ENCODE measurements at places on chromosomes 16 and 17.
A peak's percentile ranks its signal among the peaks of the same experiment; 100 is the strongest.

DNA sequence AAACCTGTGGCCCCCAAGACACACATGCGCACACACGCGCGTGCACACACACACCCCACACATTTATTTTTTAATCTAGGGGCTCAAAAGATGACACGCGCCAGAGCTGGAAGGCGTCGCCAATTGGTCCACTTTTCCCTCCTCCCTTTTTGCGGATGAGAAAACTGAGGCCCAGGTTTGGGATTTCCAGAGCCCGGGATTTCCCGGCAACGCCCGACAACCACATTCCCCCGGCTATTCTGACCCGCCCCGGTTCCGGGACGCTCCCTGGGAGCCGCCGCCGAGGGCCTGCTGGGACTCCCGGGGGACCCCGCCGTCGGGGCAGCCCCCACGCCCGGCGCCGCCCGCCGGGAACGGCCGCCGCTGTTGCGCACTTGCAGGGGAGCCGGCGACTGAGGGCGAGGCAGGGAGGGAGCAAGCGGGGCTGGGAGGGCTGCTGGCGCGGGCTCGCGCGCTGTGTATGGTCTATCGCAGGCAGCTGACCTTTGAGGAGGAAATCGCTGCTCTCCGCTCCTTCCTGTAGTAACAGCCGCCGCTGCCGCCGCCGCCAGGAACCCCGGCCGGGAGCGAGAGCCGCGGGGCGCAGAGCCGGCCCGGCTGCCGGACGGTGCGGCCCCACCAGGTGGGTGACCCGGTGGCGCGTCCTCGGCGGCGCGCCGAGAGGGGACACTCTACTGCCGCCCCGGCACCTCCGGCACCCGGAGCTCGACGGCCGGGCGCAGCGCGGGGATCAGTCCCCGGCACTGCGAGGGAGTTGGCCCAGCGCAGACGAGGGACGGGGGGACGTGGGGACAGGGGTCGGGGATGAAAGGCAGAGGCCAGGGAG lies at the start of gene STAT5A:
TSS of gene STAT5A (plus strand) at position 522 of the 826 bp plus-strand sequence. CDS start 914 bp downstream, outside the sequence.
- DNase-seq = peak; percentile 91

DNA sequence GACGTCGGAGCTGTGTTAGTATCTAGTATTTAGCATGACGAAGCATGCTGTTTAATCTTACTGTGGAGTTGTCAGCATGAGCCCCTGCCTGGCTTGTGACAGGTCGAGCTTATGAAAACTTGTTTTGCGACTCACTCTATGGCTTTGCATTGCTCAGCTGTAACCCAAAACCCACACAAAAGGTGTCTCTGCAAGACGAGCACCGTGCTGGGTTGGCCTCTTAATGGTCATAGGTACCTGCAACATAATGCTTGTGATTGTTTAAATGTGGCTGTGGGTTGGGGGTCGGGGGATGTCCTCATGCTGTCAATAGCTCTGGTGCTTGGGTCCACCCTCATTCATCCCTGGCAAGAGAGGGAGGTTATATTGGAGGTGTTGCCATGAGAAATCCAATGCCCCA lies 5.4 kb downstream of the NTN1 start:
- DNase-seq = no peak

- DNase-seq = no peak
These were observed 4.3 kb downstream of the TRAF4 start for GRCh38 chr17:28747801-28748750.

DNA sequence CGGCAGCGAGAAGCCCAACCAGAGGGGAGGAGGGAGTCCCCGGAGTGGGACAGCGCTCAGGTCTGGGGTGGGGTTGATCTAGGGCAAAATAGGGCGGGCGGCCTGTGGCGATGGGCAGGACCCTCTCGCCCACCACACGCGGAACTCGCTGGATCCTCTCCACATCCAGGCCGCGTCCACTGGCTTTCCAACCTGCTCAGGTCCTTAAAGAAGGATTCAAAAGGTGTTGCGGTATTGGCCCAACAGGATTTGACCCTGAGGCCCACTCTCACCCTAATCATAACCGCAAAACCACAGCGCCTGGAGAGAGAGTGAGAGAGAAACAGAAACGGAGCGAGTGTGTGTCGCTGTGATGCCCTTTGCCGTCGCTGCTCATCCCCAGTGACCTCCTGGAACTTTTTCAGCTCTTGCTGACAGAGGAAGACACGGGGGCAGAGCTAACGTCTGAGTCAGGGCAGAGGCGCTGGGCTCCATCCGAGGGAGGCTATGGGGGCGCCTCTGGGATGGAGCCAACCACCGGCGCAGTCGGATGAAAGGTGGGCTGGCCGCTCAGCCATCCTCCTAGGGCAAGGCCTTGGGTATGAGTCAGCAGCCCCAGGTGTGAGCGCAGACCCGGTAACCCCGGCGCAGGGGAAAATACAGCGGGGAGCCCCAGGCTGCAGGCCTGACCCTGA lies 16.7 kb upstream of the OR1F1 start:
- DNase-seq = no peak

DNA sequence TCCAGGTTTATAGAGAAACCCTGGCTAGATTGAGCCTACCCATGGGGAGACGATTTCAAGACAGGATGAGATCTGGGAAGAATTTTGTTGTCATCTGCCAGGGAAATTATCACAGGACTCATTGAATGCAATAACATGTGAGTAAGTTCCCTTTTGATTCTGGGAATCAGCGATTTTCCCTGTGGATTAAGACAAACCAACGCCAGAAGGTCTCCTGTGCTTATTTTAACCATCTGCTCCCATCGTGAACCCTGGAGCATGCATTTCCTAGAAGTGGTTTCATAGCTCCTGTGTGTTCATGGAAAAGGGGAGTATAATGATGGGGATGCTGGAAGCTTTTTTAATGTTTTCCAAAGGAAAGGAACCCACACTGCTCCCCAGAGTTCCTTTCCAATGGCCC lies 21.0 kb upstream of the ARHGAP44 start:
- DNase-seq = no peak

GRCh38 chr17:10193632-10194031 lies 4.8 kb downstream of the GAS7 start:
- no peak for DNase-seq

DNA sequence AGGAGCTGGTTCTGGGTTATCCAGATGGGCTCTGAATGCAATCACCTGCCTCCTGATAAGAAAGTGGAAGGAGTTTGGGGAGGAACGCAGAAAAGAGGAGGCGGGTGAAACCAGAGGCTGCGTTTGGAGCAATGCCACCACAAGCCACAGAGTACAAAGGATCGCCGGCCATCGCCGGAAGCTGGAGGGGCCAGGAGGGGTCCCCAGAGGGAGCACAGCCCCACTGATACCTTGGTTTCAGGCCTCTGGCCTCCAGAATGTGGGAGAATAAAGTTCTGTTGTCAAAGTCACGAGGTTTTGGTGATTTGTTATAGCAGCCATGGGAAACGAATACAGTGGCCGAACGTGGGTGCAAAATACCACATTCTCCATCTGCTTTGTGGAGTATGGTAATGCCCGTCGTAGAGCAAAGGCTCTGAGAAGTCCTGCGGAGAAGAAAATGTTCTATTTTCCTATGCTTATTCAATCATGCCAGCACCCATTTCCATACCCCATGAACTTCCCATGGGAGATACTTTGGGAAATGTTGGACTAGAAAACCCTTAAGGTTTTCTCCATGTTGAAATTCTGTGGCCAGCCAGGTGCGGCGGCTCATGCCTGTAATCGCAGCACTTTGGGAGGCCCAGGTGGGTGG lies 51.4 kb downstream of the ZDHHC7 start:
- no peak for DNase-seq

- DNase-seq = no peak
These were observed 28.8 kb upstream of the RMI2 start for GRCh38 chr16:11316331-11317015.

GRCh38 chr16:2856061-2856670 lies 1.8 kb downstream of the PRSS22 start:
- no peak for DNase-seq

DNA sequence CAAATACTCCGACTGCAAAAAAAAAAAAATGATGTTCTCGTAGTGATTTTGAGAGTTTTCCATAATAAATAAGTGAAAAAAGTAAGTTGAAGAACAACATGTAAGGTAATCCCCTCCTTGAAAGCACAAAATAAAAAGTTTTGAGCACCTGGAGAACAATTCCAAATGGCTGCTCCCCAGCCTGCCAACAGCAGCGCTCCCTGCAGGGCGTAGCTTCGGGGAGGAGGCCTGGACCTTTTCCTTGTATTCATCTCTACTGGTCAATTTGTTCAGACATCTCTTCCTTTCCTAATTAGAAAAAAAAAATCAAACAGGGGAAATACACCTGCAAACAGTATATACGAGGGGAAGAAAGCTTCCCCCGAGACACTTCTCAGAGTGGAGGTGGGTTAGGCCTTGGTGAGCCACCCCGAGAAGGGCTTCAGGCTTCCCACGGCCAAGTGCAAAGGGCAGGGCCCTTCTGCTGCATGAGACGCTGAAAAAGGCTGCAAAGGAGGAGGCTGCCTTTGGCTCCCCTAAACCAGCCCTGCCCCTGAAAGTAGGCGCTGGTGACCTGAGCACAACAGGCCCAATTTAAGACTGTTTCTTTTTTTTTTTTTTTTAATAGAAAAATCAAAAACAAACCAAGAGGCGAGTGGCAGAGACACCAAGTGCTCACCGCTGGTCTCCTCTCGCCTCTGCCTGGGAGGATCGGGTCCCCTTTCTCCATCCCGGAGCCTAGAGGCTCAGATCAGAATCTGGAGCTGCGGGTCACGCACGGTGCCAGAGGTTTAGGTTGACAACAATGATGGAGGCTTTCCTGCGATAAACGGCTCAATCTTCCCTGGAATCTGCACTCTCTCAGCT lies 193.1 kb upstream of the FOXF1 start:
- no peak for DNase-seq

DNA sequence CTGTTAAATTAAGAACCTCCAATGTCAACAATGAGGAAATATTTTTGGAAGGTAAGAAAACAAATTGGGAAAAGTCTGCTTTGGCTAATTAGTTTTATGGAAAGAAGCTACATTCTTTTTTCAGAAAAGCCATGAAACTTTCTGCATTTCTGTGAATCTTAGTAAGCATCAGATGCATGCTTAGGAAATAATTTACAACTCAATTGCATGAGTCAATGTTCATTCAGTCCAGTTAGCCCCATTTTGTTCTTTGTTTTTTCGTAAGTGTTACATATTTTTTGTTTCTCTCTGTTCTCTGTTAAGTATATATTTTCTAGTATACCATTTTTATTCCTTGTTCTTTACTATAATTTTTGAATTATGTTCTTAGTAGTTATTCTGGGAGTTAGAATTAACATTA lies 195.2 kb upstream of the KIF2B start:
- DNase-seq = peak; percentile 69

DNA sequence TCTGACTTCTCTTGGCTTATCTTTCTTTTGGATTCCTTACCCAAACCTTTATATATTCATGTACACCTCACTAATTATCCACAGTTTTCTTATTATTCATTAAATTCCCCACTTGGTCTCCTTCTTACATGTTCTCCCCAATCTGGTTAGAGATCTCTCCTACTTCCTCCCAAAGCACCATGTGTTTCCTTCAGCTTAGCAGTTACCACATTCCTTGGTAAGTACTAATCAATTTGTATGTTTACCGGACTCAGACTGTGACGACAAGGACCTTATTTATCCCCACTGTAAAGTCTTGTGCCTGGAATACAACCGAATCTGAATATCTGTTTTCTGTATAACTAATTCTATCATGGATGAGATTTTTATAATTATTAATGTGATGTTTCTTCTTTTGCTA lies 389.5 kb downstream of the KCNJ2 start:
- peak; percentile 62 for DNase-seq

GRCh38 chr17:74779501-74779900 lies 3.4 kb upstream of the NAT9 start:
- no peak for DNase-seq

- DNase-seq = peak; percentile 63
These were observed 1.3 kb upstream of the PCGF2 start for GRCh38 chr17:38749223-38750043.

DNA sequence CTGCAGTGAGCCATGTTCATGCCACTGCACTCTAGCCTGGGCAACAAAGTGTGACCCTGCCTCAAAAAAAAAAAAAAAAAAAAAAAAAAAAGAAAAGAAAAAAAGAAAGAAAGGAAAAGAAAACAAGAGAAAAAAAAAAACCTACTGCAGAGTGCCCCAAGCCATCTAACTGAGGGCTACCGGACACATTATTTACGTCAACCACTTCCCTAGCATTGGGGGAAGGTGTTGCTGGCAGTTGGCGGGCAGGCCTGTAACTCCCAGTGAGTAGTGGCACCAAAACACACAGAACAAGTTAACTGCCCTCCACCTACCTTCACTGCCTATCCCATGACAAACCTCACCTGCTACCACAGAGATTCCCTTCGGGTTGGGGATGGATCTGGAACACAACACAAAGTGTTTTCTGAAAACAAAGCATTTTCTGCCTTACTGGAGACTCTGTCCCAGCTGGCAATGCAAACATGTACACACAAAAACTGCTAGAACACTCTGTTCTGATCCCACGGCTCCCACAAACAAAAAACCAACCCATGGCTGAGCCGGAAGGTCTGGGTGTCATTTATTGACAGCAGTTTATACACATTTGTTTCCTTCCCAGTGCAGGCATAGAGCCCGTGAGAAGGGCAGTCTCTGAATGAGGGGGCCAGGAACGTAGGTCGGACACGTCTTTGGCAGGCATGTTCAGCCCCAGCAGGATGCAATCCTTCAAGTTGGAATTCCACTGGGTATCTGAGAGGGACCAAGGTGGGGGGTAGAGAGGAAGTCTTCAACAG lies 11.0 kb downstream of the PHB1 start:
- DNase-seq = no peak

DNA sequence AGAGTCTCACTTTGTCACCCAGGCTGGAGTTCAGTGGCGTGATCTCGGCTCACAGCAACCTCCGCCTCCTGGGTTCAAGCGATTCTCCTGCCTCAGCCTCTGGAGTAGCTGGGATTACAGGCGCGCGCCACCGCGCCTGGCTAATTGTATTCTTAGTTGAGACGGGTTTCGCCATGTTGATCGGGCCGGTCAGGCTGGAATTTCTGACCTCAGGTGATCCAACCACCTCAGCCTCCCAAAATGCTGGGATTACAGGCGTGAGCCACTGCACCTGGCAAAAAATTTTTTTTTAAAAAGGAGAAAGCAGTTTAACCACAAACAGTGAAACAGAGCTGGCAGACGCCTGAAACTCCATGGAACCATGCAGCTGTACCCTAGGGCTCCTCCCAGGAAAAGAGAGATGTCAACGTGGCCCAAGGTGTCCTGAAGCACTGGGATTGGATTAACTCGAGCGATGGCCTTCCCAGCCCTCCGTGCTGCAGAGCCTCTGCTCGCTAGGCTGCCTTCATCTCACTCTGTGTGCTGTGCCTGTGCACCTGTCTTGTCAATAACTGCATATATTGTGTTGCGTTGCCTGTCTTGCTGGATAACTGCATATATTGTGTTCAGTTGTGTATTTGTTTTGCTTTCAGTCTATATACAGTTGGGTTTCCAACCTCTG lies 29.6 kb upstream of the FOXK2 start:
- DNase-seq = no peak

- peak; percentile 78 for DNase-seq
These were observed 16.1 kb downstream of the AMFR start for GRCh38 chr16:56409195-56409594.
